Fibroblast of skin of left biceps (primary cell): ENCODE measurements at places on chromosomes 7 and 10.

GRCh38 chr10:86659161-86659691 is 4.9 kb downstream of the OPN4 start:
- DNase-seq, result no peak

- DNase-seq, result no peak
These were observed 1247.8 kb downstream of the GATA3 start for GRCh38 chr10:9302140-9302746.

- DNase-seq, result no peak
These were observed 32.6 kb downstream of the PHF14 start for GRCh38 chr7:11006291-11006690.

- no peak for DNase-seq
These were observed 26.9 kb upstream of the PITRM1 start for GRCh38 chr10:3199488-3199887.

DNA sequence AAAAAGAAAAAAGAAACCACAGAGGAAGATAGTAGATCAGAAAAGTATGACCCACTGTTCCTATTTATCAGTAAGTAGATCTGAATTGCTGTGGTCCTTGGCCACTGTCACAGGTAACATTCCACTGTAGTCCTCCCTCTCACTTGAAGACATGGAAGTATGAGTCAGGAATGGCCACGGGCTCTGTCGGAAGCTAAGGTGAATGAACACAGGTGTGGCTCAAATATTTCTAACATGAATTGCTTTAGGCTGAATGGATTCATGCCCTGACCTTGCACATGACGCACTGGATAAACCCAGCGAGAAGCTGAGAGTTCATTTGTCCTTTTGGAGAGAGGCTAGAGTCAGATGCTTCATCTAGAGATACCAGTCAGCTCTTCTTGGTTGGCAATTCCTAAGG is 224.5 kb upstream of the SP8 start:
- DNase-seq, result no peak

- no peak for DNase-seq
These were observed 39.0 kb downstream of the OAT start for GRCh38 chr10:124379609-124380193.

GRCh38 chr7:55526770-55527169 is 45.5 kb downstream of the VOPP1 start:
- DNase-seq, result no peak

DNA sequence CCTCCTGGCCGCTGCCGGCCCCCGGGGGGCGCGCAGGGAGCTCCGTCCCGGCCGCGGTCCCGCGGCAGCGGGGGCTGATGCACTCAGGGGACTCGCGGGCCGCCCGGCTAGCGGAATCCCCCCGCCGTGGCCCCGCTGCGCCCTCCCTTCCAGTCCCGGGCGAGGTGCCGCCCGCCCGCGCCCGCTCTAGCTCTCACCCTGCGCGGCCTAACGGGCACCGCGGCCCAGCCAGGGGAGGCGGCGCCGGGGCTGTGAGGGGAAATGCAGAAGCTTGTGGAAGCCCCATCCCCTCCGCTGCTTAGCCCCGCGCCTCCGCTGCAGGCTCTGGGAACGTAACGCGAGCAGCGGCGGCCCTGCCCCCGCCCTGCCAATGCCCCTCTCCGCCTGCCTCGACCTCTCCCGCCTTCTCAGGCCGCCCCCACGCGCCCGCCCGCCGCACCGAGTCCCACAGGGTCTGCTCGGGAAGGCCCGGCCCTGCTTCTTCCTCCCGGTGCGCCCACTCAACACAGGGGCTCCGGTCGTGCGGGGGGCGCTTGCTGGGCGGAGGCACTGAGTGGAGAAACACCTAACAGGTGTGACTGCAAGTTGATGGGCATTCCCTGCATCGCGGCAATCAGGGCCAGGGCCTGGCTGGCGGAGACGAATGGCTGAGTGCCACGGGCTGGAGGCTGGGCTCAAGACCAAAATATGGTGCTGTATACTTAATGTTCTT is 384 bp upstream of the TMEM229A start:
- no peak for DNase-seq

- DNase-seq, result no peak
These were observed 23.6 kb downstream of the EEPD1 start for GRCh38 chr7:36176697-36177096.

- DNase-seq, result no peak
These were observed 358.1 kb downstream of the PRPF18 start for GRCh38 chr10:13944823-13945222.

GRCh38 chr7:127792528-127793342 is 140.7 kb downstream of the SND1 start:
- no peak for DNase-seq

DNA sequence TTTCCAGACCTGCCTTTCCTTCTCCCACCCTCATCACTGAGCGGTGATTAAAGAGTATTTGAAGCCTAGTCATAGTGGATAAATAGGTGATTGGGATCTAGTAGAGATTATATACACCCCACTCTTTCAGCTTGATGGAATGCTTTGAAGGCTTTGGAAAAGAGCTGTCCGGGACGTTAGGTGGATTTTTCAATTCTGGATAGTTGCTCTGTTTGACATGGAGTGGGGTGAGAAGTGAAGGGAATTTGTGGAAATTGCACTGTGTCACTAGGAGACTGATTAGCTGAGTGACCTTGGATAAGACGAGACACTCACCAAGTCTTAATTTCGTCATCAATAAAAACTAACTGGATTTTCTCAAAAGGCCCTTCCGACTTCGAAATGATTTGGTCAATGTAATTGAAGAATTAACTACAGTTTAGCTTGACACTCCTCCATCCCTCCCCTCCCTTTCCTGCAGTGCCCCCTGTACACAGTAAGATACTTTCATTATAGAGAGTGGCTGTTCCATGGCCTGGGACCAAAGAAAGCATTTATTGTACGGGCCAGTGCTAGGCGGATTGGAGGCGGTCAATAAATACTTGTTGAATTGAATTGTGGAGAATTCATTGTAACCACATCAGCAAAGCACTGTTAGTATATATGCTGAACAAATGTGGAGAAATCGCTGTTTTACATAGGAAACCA is 962 bp downstream of the ZKSCAN1 start:
- DNase-seq, result no peak

DNA sequence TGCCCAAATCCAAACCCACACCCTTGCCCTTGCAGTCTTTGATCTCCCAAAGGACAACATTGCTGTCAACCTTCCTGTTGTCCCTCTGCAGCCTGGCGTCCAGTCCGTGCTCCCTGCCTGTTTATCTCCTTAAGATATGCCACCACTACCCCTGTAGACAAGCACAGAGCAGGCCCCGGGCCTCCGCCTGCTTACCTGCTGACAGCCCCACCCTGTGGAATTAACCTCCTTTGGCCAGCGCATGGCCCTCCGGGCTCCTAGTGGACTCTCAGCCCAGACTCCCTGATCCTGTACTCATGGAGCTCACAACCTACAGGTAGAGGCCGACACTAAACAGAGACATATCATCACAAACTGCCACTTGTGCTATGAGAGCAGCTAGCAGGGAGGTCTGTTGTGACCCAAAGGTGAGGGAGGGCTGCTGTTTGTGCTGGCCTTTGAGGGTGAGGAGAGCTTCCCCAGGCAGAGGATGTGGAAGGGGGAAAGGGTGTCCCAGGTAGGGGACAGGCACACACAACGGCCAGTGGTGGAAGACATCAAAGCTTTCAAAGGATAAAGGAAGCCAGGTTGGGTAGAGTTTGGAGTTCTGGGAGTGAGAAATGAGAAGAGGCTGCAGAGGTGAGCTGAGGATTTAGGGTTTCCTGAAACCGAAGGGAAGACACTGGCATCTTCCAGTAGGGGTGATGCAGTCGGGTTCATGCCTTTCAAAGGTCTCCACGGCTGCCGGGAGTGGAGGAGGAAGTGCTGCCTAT is 174.5 kb upstream of the ZMIZ1 start:
- DNase-seq, result no peak
